ENCODE measurements at places on chromosomes 6 and 20. TPM values are rescaled to one million over a fixed set of nuclear protein-coding genes. Genes with fewer than 3 reads are reported as not detected.

RHAG gene
- total RNA-seq: not detected

- DNase-seq: peak; percentile 69
- H3K27me3 ChIP-seq: no peaks in the 10 kb centered on the region
- H3K4me1 ChIP-seq: no peaks in the 10 kb centered on the region
- no peak overlapping the region for H3K4me3 ChIP-seq
- H3K36me3 ChIP-seq: no peaks in the 10 kb centered on the region
Measured at GRCh38 chr6:33927616-33928015, 123.8 kb upstream of the MLN start.

FAM209B gene
- not detected for total RNA-seq

PTPRT gene
- total RNA-seq: 0.06 TPM

- no peaks in the 10 kb centered on the region for H3K36me3 ChIP-seq
- H3K27me3 ChIP-seq: no peaks in the 10 kb centered on the region
- no peak overlapping the region for H3K27ac ChIP-seq
- no peak overlapping the region for H3K4me3 ChIP-seq
- no peak for DNase-seq
- H3K4me1 ChIP-seq: no peaks in the 10 kb centered on the region
Measured at GRCh38 chr6:61755739-61756138, 530.3 kb downstream of the KHDRBS2 start.

ADGRB3 gene
- 2.3 TPM for total RNA-seq

- DNase-seq: no peak
- peaks cover 6% of the 10 kb centered on the region for H3K4me1 ChIP-seq
- H3K27me3 ChIP-seq: no peaks in the 10 kb centered on the region
- H3K27ac ChIP-seq: no peak overlapping the region
Measured at GRCh38 chr20:50373674-50374286, 136.4 kb upstream of the PTPN1 start.

DNA sequence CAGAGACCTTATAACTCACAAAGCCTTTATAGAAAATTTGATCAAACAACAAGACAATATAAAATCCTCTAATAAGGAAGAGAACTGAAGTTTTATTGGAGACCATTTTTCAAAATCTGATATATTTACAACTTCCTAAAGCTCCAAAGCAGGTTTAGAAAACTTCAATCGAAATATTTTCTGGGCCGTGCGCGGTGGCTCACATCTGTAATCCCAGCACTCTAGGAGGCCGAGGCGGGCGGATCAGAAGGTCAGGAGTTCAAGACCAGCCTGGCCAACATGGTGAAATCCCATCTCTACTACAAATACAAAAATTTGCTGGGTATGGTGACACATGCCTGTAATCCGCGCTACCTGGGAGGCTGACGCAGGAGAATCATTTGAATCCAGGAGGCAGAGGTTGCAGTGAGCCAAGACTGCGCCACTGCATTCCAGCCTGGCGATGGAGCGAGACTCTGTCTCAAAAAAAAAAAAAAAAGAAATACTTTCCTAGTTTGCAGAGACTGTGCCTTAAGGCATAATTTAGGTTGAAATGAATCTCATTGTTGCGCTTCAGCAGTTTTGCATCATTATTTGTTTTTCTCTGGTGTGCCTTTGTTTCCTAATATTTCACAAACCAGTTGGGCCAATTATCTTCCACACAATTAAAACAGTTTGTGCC, 60.6 kb upstream of the ASIP start:
- H3K4me1 ChIP-seq: no peaks in the 10 kb centered on the region
- DNase-seq: no peak
- H3K36me3 ChIP-seq: no peaks in the 10 kb centered on the region
- no peak overlapping the region for H3K27ac ChIP-seq
- H3K27me3 ChIP-seq: no peaks in the 10 kb centered on the region
- H3K4me3 ChIP-seq: no peak overlapping the region

DNA sequence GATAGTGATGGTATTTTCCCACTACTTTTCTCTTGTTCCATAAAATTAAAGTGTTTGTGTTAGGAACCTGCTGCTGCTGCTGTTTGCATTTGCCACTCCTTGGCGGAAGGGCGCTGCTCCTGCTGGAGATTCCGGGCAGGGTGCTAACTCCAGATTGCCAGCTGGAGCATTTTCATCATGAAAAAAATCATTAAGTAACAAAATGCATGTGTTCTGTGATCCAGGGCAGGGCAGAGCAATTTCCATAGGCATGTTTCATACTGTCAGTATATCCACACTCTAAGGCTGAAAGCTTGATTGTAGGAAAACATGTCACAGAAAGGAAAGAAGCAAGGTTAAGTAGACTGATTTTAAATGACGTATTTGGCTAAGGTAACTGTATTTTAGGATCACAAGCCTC, 24.0 kb downstream of the PBOV1 start:
- H3K4me3 ChIP-seq: no peak overlapping the region
- H3K4me1 ChIP-seq: no peaks in the 10 kb centered on the region
- no peaks in the 10 kb centered on the region for H3K36me3 ChIP-seq
- H3K27me3 ChIP-seq: no peaks in the 10 kb centered on the region

- peak overlapping the region; percentile 39 for H3K27ac ChIP-seq
- no peak for DNase-seq
- H3K36me3 ChIP-seq: no peaks in the 10 kb centered on the region
- H3K4me3 ChIP-seq: no peak overlapping the region
- H3K27me3 ChIP-seq: no peaks in the 10 kb centered on the region
- peaks cover 76% of the 10 kb centered on the region for H3K4me1 ChIP-seq
Measured at GRCh38 chr6:136685540-136686108, 106.7 kb downstream of the MAP3K5 start.

KCNG1 gene
- not detected for total RNA-seq

GRCh38 chr6:69122407-69122773, 487.3 kb downstream of the ADGRB3 start:
- H3K4me3 ChIP-seq: no peak overlapping the region
- H3K36me3 ChIP-seq: no peaks in the 10 kb centered on the region
- H3K27me3 ChIP-seq: no peaks in the 10 kb centered on the region
- H3K4me1 ChIP-seq: no peaks in the 10 kb centered on the region
- no peak overlapping the region for H3K27ac ChIP-seq

SPEF1 gene
- total RNA-seq: 0.53 TPM

C6orf163 gene
- total RNA-seq: 2.8 TPM

DNA sequence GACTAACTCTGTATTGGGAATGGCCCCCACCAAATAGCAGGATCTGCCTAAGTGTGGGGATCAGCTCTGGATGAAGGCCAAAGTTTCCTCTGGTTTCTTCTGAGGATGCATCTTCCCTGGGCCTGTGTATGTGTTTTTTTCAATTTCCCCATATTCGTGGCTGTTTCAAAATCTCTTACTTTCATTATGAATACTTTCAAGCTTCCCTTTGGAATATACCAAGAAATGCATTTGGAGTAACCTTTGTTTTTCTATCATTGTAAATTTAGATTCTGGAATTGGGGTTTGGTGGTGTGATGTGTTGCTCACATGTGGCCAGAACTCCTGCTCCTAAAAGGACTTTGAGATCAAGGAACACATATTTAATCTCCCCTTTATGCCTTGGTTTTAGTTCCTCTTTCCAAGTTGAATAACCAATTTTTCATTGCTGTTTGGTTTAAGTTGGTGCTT, 8.4 kb downstream of the ENTPD6 start:
- no peaks in the 10 kb centered on the region for H3K27me3 ChIP-seq
- peaks cover 4% of the 10 kb centered on the region for H3K4me1 ChIP-seq
- H3K27ac ChIP-seq: no peak overlapping the region
- no peaks in the 10 kb centered on the region for H3K36me3 ChIP-seq
- H3K4me3 ChIP-seq: no peak overlapping the region

DNA sequence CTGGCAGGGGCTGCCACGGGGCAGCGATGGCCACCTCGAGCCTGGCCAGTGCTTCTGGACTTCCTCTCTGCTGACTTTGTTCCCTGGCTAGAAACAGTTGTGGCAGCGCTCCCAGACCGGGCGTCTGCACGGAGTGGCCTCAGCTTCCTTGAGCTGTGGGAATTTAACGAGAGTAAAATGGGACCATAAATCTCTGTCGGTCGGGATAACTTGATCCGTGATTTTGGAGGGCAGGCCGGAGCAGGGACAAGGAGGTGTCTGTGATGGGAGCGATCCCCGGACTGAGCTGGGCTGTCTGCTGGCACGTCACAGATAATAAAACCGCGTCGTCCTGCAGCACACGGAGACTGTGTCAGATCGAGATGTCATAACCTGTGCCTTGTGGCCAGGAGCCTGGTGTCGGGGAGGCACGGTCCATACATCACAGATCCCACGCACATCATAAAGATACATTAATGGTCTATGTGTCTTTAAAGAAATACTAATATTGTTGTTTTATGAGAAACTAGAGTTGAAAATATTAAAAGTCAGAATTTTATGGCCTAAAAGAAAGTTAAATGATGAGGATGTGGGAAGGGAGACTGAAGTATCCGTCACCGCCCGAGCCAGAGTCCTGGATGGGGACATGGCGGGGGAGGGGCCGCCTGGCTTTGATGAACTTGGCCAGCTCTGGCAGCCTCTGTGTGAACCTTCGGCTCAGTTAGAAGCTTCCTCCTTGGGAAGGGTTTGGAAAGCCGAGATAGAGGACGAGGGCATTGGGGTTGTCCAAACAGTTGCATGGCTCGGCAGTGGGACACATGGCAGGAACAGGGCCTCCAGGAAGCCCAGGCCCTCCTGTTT, 6.5 kb upstream of the RBBP8NL start:
- no peaks in the 10 kb centered on the region for H3K4me1 ChIP-seq
- no peaks in the 10 kb centered on the region for H3K36me3 ChIP-seq
- H3K4me3 ChIP-seq: no peak overlapping the region
- DNase-seq: no peak
- H3K27ac ChIP-seq: no peak overlapping the region
- no peaks in the 10 kb centered on the region for H3K27me3 ChIP-seq

IMPG1 gene
- not detected for total RNA-seq

SMLR1 gene
- total RNA-seq: 0.22 TPM

GRM1 gene
- total RNA-seq: 0.07 TPM

GRCh38 chr20:10330071-10330470, 104.0 kb downstream of the MKKS start:
- H3K27ac ChIP-seq: no peak overlapping the region
- peaks cover 15% of the 10 kb centered on the region for H3K4me1 ChIP-seq

ATP9A gene
- total RNA-seq: 22.1 TPM

GRCh38 chr6:21501021-21501354, 92.6 kb upstream of the SOX4 start:
- H3K27me3 ChIP-seq: no peaks in the 10 kb centered on the region
- no peak overlapping the region for H3K27ac ChIP-seq
- H3K36me3 ChIP-seq: no peaks in the 10 kb centered on the region
- DNase-seq: no peak
- peaks cover 4% of the 10 kb centered on the region for H3K4me1 ChIP-seq

DNA sequence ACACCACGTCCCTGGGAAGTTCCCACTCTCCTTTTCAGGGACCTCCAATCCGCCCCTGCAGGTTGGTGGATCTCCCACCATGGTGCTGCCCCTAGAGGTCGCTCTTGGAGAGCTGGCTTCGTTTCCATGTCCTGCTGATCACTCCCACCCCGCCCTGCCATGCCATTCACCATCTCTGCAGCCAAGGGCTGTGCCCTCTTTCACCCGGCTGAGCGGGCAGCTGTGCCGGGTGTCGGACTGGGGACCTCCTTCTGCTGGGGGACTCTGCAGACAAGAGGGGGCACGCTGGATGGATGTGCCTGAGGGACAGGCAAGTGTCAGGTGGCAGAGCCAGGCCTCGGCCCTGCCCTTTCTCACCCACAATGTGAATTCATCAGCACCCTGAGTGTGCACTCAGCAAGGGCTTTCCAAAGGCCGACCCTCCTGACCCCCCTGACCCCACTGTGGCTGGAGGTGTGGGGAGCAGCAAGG, 347.0 kb downstream of the CDH4 start:
- no peak for DNase-seq
- no peaks in the 10 kb centered on the region for H3K36me3 ChIP-seq
- H3K4me3 ChIP-seq: no peak overlapping the region
- no peaks in the 10 kb centered on the region for H3K4me1 ChIP-seq
- H3K27ac ChIP-seq: no peak overlapping the region

GRCh38 chr6:144284478-144284782, 705 bp upstream of the UTRN start:
- peaks cover 6% of the 10 kb centered on the region for H3K4me1 ChIP-seq
- no peak for DNase-seq
- H3K4me3 ChIP-seq: peak overlapping the region; percentile 52
- no peaks in the 10 kb centered on the region for H3K36me3 ChIP-seq
- peak overlapping the region; percentile 97 for H3K27ac ChIP-seq

GRCh38 chr20:43900496-43900895, 14.2 kb upstream of the TOX2 start:
- no peaks in the 10 kb centered on the region for H3K27me3 ChIP-seq
- no peak overlapping the region for H3K27ac ChIP-seq
- no peaks in the 10 kb centered on the region for H3K36me3 ChIP-seq
- H3K4me3 ChIP-seq: no peak overlapping the region
- peaks cover 8% of the 10 kb centered on the region for H3K4me1 ChIP-seq
- no peak for DNase-seq

DNA sequence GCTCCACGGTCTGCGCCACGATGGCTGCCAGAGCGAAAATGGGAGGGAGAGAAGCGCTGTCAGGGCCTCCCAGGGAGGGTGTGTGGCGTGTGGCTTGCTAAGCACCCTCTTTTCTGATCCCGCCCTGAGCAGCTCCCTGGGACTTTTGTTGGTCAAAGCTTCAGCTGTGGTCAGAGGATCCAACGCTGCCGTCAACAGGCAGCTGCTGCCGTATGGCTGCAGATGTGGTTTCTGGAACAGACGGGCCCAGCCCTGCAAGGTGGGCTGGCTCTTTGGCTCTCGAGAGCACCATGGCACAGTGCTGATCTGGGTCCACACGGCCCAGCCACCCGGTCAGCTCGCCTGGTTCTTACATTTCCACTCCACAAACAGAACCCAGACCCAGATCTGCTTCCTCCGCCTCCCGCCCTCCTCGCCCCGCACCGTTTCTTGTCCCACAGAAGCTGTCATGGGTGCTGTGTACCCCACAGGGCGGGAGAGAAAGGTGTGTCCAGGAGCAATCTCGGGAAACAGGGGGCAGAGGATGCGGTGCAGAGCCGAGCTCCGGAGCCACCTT, 86.0 kb upstream of the BHLHE23 start:
- peaks cover 11% of the 10 kb centered on the region for H3K27me3 ChIP-seq
- no peak overlapping the region for H3K4me3 ChIP-seq
- no peaks in the 10 kb centered on the region for H3K36me3 ChIP-seq
- H3K4me1 ChIP-seq: no peaks in the 10 kb centered on the region
- H3K27ac ChIP-seq: no peak overlapping the region
- no peak for DNase-seq

DNA sequence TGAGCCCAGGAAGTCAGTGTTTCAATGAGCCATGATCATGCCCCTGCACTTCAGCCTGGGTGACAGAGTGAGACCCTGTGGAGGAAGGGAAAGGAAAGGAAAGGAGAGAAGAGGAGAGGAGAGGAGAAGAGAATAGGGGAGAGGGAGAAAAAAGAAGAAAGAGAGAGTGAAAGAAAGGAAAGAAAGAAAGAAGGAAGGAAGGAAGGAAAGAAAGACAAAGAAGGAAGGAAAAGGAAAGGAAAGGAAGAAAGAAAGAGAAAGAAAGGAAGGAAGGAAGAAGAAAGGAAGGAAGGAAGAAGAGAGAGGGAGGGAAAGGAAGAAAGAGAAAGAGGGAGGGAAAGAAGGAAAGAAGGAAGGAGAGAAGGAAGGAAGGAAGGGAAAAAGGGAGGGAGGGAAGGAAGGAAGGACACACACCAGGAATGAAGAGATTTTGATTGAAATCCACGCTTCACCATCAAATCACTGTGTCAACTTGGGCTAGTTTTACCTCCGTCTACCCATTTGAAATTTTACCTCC, 14.3 kb downstream of the WFDC8 start:
- DNase-seq: no peak
- H3K4me1 ChIP-seq: no peaks in the 10 kb centered on the region
- H3K36me3 ChIP-seq: no peaks in the 10 kb centered on the region
- no peak overlapping the region for H3K27ac ChIP-seq
- H3K4me3 ChIP-seq: no peak overlapping the region

Measured in adrenal gland (tissue), 19 donors.